ENCODE measurements at places on chromosomes 1 and 21.

GRCh38 chr1:40078512-40079333 is 18.3 kb downstream of the PPT1 start:
- peak; percentile 6 for DNase-seq

- DNase-seq: no peak
Observed at GRCh38 chr1:205330150-205330549, 8.6 kb upstream of the NUAK2 start.

GRCh38 chr1:40476924-40477677 is at the start of gene ZFP69:
Gene ZFP69 (plus strand): TSS chr1:40477290. CDS start chr1:40479362, 2,072 bp downstream.
- DNase-seq: peak; percentile 42

GRCh38 chr1:1890506-1891348 is at the start of gene GNB1:
Gene GNB1 (minus strand): TSS chr1:1891087. CDS start chr1:1825453, 65,634 bp downstream.
- DNase-seq: peak; percentile 84

- no peak for DNase-seq
Observed at GRCh38 chr1:164515711-164516331, 43.2 kb upstream of the PBX1 start.

GRCh38 chr1:65009176-65009575 is 42.8 kb upstream of the JAK1 start:
- DNase-seq: no peak

GRCh38 chr1:174872615-174873058 is 127.1 kb upstream of the CACYBP start:
- no peak for DNase-seq

- no peak for DNase-seq
Observed at GRCh38 chr1:218614031-218614430, 268.9 kb downstream of the TGFB2 start.

DNA sequence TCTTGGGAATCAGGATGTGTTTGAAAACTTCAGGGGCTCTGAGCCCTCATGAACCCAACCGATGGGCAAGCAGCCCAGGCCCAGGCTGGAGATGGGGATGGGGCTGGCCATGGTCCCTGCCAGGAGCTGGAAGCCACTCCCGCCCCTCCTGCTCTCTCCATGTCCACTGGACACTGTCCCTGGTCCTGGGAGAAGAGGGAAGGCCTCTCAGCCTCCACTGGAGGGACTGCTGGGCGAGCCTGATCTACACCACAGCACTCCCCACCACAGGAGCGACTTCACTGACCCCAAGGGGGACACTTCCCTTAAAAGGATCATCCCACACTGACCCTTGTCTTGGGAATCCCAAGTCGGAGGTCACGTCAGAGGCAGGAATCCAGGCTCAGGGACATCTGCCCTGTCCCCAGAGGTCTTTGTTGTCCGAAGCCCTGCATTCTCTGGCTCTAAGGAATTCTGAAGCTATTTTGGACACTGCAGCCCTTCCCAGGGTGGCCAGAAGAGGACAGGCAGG is 16.9 kb upstream of the COL18A1 start:
- DNase-seq: no peak

DNA sequence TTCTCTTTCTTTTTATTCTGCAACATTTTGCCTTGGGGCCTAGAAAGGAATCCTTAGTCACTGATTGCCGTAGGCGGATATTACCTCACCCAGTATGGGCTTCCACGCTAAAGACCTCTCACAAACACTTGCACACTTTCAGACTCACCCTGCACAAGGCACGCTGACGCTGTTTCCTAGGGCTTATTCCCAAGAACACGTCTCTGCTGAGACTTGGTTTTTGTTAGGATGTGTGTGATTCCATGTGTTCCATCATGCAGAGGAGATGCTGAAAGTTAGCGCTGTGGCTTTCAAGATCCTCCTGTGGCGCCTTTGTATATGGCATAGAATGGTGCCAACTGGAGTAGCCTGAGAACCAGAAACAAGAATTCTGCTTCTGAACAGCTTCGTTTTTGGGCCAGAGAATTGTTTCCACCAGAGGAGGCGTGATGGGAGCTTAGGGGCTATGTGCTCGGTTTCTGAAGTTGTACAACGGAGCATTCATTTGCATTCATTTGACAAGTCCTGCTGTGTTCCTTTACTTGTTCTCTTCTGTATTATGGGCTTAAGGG is 297.0 kb downstream of the DISC1 start:
- no peak for DNase-seq

- DNase-seq: no peak
Observed at GRCh38 chr1:25051906-25052305, 121.8 kb upstream of the RUNX3 start.

DNA sequence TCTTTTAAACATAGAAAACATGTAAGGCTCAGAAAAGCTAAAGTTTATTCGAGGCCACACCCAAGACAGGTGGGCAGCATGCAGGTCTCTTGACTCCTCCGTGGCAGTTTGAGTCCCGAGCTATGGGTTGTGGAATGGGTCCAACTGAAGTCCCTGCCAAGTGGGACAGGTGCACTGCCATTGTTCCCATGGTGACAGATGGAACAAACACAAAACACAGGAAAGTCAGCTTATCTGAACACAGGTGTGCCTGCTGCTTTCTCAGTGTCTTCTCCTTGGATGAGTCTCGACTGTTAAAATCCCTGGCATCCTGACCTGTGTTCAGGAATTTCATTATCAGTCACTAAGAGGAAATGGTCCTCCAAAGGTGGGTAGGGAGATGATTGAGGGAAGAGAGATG is 99.0 kb upstream of the RAB4A start:
- no peak for DNase-seq

DNA sequence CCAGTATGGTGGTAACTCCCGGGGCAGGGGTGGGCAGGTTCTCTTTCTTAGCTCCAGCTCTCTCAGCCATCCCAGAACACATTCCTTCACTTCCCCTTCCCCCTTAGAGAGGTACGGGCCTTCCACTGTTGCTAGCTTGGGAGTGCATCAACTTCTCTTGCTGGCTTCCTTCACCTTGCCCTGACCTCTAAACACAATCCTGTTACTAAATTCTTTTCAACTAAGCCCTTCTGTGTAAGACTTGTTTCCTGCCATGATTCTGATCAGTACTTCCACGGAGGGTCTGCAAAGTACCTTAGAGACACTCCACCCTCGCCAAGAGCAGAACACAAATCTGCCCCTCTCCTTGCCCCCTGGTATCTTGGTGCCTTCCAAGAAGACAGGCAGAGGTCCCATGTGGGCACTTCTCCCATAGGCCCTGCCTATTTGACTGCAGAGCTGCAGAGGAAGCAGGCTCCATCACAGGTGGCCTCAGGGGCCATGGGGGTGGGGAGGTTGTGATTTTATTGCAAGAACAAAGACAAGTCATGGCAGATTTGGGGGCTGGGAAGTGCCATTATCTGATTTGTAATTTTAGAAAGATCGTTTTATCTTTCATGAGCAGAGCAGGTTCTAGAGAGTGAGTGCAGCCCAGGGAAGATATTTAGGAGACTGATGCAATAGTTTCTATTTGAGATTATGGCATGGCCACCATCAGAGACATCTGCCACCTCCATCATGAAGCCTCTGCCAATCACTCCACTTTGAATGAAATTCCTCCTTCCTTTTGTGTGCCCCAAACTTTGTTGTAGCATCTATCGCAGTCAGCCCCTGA is 182.5 kb upstream of the JUN start:
- no peak for DNase-seq

GRCh38 chr1:182652933-182653332 is 31.5 kb downstream of the RGS8 start:
- DNase-seq: no peak

DNA sequence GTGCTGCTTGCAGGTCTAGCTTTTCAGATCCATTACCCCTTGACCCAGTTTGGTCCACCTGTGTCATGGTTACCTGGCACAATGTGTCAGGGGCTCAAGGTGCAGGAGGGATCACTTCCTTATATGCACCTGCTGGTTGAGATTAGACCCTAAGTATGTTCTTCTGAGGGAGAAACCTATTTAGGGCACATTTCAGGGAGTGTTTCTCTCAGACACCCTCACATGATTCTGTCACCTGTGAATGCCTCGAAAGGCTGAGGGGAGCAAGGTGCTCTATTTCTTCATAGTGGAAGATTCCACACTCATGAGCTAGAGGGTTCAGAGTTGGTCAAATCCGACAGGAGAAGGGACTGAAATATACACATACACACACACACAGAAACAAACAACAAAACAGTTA is 15.5 kb downstream of the HSD3B2 start:
- no peak for DNase-seq

- DNase-seq: no peak
Observed at GRCh38 chr1:34759503-34760357, at the start of gene GJB4. Gene GJB4 (plus strand): TSS chr1:34759740. CDS start chr1:34761255, 1,515 bp downstream.

DNA sequence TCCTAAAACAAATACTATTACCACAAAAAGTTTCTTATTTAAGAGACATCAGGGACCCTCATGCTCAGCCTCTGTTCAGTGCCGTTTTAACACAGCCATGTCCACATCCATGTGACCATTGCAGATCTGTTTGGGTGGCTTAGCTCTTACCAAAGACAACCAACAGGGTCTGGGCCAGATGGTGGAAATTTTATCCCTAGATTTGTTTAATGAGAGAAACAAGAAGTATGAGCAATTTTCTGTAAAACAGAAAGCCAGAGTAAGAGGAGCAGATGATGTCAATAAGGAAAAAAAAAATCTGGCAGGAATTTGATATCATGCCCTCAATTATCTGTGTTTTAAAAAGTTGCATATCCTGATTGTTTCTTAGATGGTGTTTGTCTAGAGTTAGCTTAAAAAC is 299.9 kb downstream of the TM2D1 start:
- DNase-seq: no peak

GRCh38 chr1:229231754-229232119 is 39.2 kb upstream of the RAB4A start:
- DNase-seq: no peak

- DNase-seq: no peak
Observed at GRCh38 chr1:158259117-158259516, 4.9 kb downstream of the CD1A start.

- DNase-seq: no peak
Observed at GRCh38 chr1:212671342-212672031, 28.2 kb downstream of the BATF3 start.

DNA sequence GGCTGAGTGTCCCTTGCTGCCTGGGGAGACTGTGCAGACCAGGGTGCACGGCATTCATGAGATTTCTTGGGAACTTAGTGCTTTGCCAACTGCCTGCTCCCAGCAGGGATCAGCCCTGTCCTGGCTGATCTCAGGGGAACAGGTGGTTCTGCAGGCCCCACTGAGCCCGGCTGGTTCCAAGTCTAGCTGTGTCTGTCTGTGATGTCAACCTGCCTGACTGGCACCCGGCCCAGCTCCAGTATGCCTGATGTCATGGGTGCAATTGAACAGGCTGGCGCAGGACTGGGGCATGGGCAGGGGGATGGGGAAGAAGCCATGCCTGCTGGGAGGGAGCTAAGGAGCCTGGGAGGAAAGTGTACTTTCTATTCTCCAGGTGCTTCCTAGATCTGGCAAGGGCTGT is 227.1 kb downstream of the GRIK3 start:
- DNase-seq: no peak

- DNase-seq: no peak
Observed at GRCh38 chr1:63937461-63938022, 163.7 kb downstream of the ROR1 start.

GRCh38 chr21:27580276-27580675 is 613.4 kb upstream of the ADAMTS5 start:
- no peak for DNase-seq

DNA sequence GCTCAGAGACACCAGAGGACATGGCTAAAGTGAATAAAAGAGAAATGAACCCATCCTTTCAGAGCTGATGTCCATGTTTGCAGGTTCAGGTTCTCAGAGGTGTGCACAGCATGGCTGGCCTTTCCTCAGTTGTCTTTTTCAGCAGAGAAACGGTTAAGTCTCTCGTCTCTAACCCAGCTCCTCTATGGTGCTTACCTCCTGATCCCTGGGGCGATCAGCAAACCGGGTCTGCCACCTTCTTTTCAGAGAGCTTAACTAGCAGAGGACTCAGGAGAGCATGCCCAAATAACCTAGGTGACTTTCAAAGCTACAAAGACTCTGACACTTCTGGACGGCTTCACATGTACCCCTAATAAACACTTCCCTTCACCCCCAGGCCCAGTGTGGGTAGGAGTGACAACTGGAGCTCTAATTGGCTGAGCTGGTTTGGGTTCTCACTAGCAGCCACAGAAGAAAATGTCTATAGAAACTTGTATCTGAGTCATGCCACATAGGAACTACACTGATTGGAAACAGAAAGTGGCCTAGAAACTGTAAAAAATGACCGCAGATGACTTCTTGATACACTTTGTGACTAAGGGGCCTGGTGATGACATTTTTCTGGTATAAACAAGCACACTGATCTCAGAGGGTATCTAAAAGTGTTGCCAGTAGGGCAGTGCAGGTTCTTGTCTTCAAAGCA is at the start of gene AIM2:
AIM2 (minus strand) TSS at position 329 of the 682 bp plus-strand sequence. CDS start 3,267 bp downstream, outside the sequence.
- peak; percentile 41 for DNase-seq

DNA sequence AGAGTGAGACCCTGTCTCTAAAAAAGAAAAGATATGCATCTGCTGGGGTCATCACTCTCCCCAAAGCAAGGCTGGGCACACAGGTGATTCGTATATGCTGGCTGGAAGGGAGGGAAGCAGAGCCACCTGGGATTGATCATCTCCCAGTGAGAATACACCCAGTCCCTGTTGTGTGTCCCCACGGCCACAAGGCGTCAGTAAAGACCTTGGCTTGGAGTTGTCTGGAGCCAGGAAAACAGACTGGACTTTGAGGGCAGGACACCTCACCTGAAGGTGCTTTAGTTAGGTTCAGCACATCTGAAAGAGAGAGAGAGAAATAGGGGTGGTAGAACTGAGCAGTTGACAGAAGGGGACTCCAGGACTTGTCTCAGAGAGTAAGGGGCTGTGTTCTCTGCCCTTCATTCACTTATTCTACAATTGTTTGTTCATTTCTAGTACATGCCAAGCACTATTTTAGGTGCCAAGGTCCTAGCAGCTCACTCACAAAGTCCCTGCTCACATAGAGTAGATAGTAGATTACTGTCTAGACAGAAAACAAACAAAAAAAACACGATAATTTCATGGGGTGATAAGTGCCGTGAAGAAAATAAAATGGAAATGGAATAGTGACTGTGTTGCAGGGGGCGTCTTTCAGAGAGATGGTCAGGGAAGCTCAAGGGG is 13.5 kb downstream of the CITED4 start:
- no peak for DNase-seq

DNA sequence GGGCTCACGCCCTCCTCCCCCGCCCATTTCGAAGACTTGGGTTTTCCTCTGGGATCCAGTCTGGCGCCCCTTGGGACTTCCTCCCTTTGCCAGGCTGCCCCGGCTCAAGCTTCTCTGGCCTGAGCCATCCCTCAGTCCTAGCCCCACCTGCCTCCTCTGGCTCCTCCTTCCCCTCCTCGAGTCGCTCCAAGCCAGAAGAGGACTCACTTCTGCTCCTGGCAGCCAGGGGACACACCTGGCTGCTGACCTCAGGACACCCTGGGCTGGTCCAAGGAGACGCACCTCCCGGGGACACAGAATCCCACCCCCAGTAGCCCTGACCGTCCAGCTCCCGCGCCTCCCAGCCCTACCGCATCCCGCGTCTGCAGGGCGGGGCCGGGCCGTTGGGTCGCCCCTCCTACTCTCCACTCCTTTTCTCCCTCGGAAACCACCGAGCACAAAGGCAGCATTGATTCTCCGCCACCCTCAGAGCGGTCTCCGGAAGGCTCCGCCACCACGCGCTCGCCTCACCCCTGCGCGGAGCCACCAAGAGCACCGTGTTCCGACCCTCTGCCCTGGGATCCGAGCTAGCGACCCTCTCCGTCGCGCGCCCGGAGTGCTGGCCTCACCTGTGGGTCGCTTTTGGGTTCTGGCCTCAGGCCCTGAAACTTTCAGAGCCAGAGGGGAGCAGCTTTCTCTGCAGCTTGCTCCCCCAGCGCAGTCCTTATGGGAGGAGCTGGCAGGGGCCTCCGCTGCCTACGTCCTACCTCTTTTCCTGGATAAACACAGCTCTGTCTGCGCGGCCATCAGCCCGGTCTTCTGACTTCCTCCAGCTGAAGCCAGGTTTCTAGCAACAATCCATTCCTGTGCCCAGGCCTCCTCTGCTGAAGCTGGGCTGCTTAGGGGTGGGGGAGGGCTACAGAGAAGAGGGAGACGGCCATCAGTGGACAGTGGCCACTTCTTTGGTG is at the start of gene C2CD4D:
C2CD4D (minus strand) TSS at position 364 of the 947 bp plus-strand sequence. CDS start 831 bp downstream, outside the sequence.
- DNase-seq: peak; percentile 60

Data from stimulated activated CD8-positive, alpha-beta memory T cell treated with anti-CD3 and anti-CD28 coated beads, Interleukin-7, amount 100 ng/mL, for 4 hours (primary cell).